ENCODE measurements at places on chromosomes 1 and 21.
A peak's percentile ranks its signal among the peaks of the same experiment; 100 is the strongest.

DNA sequence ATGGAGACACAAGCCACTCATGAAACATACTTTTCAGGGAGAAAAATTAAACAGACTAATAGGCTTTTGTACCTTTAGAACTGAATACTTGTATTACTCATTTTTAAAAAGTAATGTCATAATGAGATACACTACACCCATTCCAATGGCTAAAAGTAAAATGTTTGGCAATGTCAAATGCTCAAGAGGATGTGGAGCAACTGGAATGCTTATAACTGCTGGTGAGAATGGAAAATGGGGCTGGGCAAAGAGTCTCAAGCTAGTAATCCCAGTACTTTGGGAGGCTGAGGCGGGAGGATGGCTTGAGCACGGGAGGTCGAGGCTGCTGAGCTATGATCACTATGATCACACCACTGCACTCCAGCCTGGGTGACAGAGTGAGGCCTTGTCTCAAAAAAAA, 86.3 kb downstream of the NKAIN1 start:
- no peak for DNase-seq

GRCh38 chr1:55213885-55214211, 1.3 kb downstream of the USP24 start:
- no peak for DNase-seq

DNA sequence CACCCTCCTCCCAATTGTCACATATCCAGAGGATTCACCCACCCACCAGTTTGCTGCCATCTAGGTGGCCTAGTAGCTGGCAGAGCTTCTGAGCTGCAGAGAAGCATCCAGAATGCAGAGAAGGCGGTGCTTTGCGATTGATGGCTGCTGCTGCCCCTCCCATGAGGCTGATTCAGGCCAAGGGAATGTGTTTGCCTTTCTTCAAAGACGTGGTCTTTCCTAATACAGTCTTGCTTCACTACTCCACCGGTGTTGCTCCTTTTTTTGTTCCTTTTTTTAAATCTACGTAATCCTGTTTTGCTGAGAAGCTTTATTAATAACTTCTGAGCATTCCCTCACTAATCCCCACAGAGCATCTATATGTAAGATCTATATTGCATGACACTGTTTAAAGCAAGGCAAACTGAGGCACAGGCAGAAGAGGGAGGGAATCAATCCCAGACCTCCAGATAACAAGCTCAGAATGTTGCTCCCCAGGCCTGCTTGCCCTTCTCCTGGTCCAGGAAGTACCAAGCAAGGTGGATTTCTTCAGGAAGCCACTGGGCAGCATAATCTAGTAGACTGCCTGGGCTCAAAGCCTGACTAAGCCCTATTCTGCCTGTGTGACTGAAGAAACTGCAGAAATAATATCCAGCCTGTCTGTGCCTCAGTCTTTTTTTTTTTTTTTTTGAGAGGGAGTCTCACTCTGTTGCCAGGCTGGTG, 275.5 kb upstream of the FMN2 start:
- DNase-seq, result no peak

DNA sequence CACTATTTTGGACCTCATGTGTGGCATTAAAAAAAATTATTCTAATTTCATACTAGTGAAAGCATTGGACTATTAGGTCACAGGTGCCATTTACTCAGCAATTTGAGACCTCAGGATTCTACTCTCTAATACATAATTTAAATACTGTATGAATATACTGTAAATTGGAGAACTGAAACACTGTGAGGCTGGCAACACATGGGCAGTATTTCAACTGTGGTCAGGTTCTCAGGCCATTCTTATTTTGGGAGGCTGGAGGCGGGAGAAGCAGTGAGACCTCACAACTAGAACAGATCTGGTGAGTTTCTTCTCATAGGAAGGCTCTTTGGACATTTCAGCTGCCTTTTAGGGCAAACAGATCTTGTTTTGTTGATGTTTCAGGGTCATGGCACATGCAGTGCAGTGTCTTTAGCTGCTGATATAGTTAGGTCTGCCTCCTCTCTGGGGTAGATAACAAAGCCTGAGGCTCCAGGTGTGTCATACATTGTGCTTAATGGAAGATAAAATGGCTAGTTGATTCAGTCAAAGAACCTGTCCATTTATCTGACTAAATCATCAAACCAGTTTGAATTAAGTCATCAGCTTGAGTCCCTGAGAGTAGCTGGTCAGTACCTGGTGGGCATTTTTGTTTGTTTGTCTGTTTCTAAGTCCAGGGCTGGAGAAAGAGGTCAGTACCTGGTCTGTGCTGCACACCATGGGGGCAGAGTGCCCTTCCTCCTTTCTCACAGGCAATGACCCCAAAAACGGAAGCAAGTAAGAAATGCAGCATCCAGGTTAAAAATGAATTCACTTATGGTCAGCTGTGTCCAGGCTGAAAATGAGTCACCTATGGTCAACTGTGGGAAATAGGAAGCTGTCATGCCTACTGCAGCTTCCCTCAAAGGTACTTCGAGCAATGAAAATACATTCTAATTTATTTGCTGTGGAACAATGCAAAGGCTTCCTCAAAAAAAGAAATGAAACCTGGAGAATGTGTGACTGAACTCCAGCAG, 216.2 kb downstream of the SDCCAG8 start:
- DNase-seq, result no peak

DNA sequence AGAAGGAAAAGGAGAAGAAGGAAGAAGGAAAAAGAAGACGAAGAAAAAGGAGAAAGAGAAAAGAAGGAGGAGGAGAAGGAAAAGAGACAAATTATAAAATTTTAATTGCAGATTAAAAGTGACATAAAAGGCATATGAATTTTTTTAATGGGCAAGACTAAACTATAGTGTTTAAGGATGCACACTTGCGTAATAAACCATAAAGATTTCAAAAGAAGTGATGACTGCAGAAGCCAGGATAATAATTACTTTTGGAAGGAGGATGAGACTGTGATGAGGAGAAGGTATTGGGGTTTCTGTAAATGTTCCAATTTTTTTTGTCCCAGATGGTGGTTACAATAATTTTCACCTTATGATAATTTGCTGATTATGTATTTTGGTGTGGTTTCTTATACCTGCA, 243.1 kb upstream of the PKN2 start:
- no peak for DNase-seq

- no peak for DNase-seq
Observed at GRCh38 chr21:43884861-43885417, 19.9 kb downstream of the AGPAT3 start.

DNA sequence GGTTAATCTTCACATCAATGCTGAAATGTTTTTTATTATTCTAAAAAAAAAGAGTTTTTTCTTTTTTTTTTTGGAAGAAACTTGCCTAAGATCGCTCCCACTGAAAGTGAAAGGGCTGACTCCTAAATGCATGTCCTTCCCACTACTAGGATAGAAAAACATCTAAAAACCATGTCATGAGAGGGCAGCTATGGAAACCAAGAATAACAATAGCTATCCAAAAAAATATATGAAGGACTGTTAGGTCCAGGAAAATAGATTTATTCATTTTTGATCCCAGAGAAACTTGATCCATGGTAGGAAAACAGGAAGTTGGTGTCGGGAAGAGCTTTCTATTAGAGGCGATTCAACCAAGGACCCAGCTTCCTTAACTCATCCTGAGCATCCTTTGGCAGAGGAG, 23.1 kb upstream of the ROR1 start:
- DNase-seq, result no peak

- no peak for DNase-seq
Observed at GRCh38 chr1:223000632-223001031, 142.4 kb downstream of the TLR5 start.

DNA sequence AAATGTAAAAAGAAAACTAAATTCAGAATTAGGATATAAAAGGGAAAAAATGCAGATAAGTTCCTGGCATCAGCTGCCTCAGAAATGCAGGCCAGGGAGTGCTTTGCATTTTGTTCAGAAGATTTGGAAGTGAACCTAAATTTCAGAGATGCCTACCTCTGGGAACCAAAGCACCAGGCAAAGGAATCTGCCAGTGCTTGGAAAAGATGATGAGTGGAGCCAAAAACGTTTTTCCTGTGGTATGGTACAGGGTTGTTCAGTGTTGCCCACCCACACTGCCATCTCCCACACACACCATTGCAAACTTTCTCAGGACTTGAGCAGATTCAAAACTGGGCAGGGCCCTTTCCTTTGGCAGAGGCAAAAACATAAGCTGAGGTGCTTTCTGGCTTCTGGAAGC, 349.5 kb downstream of the TGFB2 start:
- no peak for DNase-seq

DNA sequence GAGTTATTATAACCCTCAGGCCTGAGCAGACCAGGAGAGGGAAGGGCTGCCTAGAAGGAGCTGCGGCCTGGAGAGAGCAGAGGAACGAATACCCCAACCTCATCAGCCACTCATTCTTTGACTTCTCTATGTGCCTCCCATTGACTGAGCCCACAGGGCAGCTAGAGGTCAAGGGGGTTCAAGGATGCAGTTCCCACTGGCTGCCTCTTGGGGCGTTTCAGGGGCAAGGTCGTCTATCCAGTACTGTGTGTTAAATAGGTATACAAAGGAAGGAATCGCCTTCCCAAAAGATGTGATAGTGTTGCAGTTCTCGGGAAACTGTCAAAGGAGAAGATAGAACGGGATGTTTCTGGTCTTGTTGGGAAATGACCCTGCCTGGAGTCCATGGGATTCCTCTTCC, 250.6 kb downstream of the PRDM2 start:
- DNase-seq, result no peak

DNA sequence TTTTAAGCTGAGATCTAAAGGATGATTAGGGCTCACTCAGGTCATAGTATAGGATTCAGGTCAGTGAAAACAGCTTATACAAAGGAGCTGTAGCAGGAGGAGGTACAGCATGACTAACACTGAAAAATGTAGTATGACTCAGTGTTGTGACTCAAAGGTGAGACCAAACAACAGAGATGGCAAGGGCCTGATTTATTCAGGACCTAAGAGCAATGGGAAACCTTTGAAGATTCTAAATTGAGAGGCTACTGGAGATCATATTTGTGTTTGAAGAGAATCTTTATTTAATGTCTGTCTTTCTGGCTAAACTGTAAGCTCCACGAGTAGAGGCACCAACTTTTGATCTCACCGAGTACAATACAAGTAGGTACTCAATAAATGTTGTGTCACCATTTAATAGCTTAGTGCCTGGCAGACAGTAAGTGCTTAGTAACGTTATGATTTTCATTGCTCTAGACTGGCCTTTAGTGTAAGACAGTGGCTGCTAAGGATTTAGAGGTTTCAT, 43.5 kb downstream of the PRKAA2 start:
- DNase-seq, result no peak

DNA sequence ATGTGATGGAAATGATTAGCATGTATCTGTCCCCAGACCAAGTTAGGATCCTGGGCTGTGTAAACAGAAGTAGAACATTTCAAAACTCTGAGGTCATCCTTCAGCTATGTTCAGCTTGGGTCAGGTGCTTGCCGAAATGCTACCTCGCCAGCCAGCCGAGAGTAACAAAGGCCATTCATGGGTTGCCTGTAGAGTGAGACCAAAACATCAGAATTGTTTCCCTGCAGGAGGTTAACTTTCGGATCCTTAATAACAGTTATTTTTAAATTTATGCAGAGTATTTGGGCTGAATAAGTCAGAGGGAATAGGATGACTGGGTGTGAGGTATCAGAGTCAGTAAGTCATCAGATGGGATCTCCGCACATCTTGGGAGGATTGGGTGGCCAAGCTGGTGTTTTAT, 35.6 kb downstream of the SMYD2 start:
- DNase-seq, result no peak

DNA sequence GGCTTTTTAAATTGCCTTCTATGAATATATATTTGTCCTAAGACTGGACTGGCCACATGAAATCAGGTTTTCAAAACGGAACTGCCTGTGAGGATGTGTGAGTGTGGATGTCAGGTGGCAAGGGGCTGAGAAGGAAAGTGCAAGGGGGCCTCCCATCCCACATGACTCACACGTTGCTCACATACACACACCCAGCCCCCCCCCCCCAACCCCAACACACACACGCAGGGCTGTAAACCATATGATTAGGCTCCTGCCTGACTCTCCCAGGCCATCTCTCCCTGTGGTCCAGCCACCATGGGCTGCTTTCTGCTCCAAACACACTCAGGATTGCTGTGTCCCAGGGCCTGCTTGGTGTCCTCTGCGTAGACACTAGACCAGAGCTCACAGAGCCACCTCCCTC, 22.4 kb downstream of the DEGS1 start:
- peak; percentile 8 for DNase-seq

DNA sequence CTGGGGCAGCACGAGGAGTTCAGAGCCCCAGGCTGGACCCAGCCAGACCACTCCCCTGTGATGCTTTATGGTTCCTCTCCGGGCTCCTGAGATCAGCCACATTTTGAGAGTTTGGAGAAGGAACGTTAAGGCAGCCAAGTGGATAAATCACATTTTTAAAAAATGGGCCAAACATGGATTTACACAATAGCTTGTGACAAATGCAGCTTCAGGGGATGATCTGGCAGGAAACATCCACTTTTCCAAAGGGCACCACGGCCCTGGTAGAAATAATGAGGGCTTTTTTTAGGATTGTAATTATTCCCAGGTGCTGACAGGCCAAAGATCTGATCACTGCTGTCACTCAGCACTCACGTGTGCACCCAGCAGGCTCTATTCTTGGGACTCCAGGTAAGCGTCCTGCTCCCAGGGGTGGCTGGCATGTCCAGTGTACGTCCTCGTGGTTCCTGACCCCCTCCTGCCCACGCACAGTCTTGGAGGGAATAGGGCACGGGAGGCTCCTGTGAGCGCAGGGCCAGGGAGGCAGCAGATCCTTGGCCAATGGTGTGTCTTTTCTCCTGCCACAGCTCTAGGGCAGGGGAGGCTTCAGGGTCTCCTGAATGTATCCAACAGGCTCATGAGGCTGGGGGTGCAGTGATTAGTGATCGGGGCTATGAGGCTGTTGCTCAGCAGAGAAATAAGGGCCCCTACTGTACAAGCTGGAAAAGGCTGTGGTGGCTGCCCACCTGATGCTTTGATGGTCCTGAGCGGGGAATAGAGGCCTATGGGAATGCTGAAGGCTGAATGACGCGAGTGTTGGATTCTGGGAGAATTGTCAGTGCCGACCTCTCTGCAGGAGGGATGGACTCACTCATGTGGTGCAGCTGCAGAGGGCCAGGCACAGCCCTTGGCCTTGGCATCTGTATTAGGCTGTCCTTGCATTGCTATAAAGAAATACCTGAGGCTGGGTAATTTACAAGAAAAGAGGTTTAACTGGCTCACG, 415.7 kb downstream of the PTPRU start:
- no peak for DNase-seq

DNA sequence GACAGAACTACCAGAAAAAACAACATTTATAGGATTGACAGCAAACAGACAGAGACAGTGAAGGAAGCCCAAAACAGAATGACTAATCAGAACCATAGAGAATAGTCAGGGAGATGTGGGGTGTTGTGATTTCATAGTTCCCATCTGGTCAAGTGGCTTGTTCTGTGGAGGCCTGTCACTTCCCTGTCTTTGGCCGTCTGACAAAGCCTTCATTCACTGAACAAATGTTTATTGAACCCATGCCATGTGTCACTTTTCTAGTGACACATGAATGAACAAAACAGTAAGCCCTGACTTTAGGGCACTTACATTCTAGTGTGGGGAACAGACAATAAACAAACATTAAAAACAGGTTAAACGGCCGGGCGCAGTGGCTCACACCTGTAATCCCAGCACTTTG, 3.2 kb upstream of the SRRM1 start:
- no peak for DNase-seq

GRCh38 chr1:6137758-6138157, 42.4 kb downstream of the CHD5 start:
- DNase-seq, result no peak

- no peak for DNase-seq
Observed at GRCh38 chr1:41573194-41573593, 88.7 kb upstream of the EDN2 start.

GRCh38 chr1:206514813-206515387, 7.6 kb downstream of the RASSF5 start:
- DNase-seq, result no peak

All from activated T-helper 1 cell treated with anti-CD3 and anti-CD28 coated beads, Interleukin-2, amount 50 U/mL, for 16 hours (primary cell).